ENCODE measurements at places on chromosomes 4 and X. TPM values are rescaled to one million over a fixed set of nuclear protein-coding genes. Genes with fewer than 3 reads are reported as not detected.

DNA sequence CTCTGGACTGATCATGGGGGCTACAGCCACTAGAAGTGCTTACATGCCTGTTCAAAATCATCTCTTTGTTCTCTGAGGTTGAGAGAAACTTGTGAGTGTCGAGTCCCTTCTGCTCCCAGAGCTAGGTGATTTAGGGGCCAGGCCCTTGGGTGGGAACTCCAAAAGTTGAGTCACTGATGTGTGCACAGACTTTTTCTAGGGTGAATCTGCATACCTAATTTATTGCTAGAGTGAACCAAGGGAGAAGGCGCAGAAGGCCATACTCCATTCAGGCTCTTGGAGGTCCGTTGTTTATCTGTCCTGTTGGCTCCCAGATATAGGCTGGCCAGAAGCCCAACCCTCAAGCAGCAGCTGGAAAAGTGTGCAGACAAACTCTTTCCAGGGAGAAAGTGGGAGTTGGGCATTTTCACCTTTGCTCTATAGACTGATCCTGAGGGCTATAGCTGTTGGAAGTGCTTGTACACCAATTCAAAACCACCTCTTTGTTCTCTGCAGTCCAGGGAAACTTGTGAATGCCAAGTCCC lies 80.8 kb upstream of the ARX start:
- no peaks in the 10 kb centered on the region for H3K36me3 ChIP-seq
- H3K27ac ChIP-seq = no peak overlapping the region
- H3K27me3 ChIP-seq = peaks cover 22% of the 10 kb centered on the region
- DNase-seq = no peak

- DNase-seq = no peak
- no peaks in the 10 kb centered on the region for H3K4me1 ChIP-seq
- no peak overlapping the region for H3K27ac ChIP-seq
- H3K27me3 ChIP-seq = no peaks in the 10 kb centered on the region
- no peaks in the 10 kb centered on the region for H3K36me3 ChIP-seq
Measured at GRCh38 chr4:150569998-150570535, 11.9 kb upstream of the MAB21L2 start.

DNA sequence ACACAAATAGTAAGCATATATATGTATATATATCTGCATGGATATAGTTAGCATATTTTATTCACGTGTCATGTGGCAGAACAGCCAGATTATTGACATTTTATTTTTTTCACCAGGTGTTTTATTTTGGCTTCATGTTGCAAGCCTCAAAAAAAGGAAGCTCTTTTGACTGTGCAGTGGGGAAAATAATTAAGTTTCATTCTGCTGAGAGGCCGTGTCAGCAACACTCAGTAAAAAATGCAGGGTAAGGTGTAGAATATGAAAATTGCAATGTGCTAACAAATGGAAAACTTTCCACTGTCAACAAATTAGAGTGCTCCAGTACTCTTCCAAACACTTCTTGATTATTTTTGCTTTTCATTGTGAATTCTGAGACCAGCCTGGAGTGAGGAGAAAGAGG lies 511.5 kb downstream of the GLUD2 start:
- no peak overlapping the region for H3K4me3 ChIP-seq
- H3K36me3 ChIP-seq = no peaks in the 10 kb centered on the region
- H3K4me1 ChIP-seq = no peaks in the 10 kb centered on the region
- DNase-seq = no peak
- H3K27ac ChIP-seq = no peak overlapping the region

GRCh38 chr4:110994781-110995180 lies 371.9 kb upstream of the PITX2 start:
- no peak for DNase-seq
- H3K4me3 ChIP-seq = no peak overlapping the region
- no peak overlapping the region for H3K27ac ChIP-seq
- H3K36me3 ChIP-seq = no peaks in the 10 kb centered on the region

- no peaks in the 10 kb centered on the region for H3K27me3 ChIP-seq
- DNase-seq = no peak
- H3K4me1 ChIP-seq = no peaks in the 10 kb centered on the region
- no peak overlapping the region for H3K4me3 ChIP-seq
Measured at GRCh38 chr4:176579226-176579625, 213.5 kb downstream of the VEGFC start.

GRCh38 chrX:133726642-133727041 lies 258.8 kb downstream of the GPC3 start:
- peaks cover 52% of the 10 kb centered on the region for H3K27me3 ChIP-seq
- H3K36me3 ChIP-seq = no peaks in the 10 kb centered on the region
- H3K4me1 ChIP-seq = no peaks in the 10 kb centered on the region
- no peak overlapping the region for H3K4me3 ChIP-seq

DNA sequence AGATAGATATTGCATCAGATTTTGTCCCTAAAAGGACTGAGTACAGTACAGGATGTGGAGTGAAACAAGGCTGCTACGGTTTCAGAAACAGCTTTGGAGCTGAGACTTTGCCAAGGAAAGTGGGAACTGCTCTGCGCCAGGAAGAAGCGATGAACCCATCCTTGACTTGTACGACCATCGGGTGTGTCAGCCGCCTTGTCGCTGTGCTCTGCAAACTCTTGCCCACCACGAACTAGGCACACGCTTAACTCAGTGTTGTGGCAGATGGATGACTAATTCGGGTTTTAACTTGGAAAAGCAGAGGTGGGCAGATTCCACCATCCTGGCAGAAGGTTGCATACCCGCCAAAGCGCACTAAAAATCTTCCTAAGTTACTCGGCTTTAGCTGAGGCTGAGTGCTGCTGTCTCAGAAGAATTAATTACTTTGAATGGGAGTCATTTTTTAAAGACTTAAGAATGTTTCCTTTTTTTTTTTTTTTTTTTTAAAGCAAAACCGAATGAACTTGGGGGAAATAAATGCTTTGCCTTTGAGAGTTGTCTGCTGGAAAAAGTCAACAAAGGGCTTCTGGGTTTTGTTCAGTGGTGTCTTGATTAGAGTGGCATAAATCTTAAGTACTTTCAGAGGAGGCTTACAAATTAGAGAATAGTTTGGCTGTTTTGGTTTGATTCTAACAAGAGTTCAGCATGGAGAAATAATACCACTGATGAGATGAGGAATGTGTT lies 69.5 kb downstream of the SHROOM2 start:
- H3K4me3 ChIP-seq = no peak overlapping the region
- H3K36me3 ChIP-seq = no peaks in the 10 kb centered on the region
- H3K27me3 ChIP-seq = no peaks in the 10 kb centered on the region
- no peak for DNase-seq

GRCh38 chrX:150564838-150565237 lies 3.6 kb upstream of the MTM1 start:
- H3K36me3 ChIP-seq = no peaks in the 10 kb centered on the region
- H3K27ac ChIP-seq = no peak overlapping the region
- H3K27me3 ChIP-seq = peaks cover 7% of the 10 kb centered on the region
- no peak overlapping the region for H3K4me3 ChIP-seq
- no peaks in the 10 kb centered on the region for H3K4me1 ChIP-seq

VCX3B gene
- not detected for total RNA-seq

HEPH gene
- 11.1 TPM for total RNA-seq

DNA sequence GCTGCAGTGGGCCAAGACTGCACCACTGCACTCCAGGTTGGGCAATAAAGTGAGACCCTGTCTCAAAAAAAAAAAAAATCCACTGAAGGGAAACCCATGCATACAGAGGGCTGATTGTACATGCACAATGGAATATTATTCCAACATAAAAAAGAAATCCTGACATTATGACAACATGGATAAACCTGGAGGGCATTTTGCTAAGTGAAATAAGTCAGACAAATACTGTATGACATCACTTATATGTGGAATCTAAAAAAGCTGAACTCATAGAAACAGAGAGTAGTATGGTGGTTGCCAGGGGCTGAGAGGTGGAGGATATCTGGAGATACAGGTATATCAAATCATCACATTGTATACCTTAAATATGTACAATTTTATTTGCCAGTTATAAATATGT lies 102.2 kb downstream of the PPEF1 start:
- H3K4me3 ChIP-seq = no peak overlapping the region
- no peak for DNase-seq
- no peaks in the 10 kb centered on the region for H3K36me3 ChIP-seq
- no peaks in the 10 kb centered on the region for H3K27me3 ChIP-seq
- H3K27ac ChIP-seq = no peak overlapping the region

- no peaks in the 10 kb centered on the region for H3K4me1 ChIP-seq
- no peak overlapping the region for H3K27ac ChIP-seq
- peaks cover 4% of the 10 kb centered on the region for H3K27me3 ChIP-seq
- H3K4me3 ChIP-seq = no peak overlapping the region
- no peak for DNase-seq
- H3K36me3 ChIP-seq = no peaks in the 10 kb centered on the region
Measured at GRCh38 chrX:18995221-18995620, 11.3 kb upstream of the PHKA2 start.

DNA sequence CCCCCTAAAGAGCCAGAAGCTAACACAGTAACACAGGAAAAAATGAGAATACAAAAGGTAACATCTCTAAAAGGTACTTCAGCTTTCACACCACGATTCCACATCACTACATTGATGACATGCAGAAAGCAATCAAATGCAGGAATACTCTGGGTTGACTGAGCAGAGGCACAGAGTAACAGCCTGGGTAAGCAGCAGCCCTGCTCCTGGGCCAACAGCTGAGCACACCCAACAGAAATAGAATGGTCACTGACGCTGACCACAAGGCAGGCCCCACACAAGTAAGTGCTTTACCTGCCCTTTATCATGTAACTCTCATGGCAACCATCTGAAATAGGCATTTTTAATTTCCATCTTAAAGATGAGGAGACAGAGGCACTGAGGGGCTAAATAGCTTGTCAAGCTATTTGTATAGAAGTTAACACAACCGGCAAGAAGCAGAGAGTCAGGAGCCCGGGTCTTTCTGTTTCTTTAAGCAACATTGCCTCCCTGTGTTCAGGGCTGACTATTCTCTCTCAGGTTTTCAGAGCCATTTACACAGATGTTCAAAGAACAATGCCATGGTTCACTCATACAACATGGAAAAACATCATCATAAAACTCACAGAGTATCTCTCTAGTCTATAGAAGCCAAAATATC lies 168.9 kb downstream of the ZNF674 start:
- no peak overlapping the region for H3K4me3 ChIP-seq
- H3K27me3 ChIP-seq = no peaks in the 10 kb centered on the region
- no peak overlapping the region for H3K27ac ChIP-seq
- H3K36me3 ChIP-seq = no peaks in the 10 kb centered on the region

DNA sequence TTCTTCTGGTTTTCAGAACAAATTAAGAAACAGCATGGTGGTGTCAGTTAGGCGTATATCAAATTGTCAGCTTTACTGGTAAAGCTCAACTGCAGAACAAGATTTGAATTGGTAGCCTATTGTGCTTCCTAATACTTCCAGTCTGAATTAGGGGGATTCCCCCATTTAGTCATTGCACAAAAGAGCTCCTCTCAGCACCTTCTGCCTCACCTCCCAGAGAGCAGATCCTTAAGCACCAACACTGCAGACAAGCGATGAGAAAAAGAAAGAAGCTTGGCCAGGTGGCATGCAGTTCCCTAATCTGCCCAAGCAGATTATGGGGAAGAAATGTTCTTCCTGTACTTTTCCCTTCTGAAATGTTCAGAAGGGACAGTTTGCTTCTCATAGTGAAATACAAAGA lies 9.2 kb downstream of the MAP9 start:
- H3K4me1 ChIP-seq = no peaks in the 10 kb centered on the region
- no peak overlapping the region for H3K27ac ChIP-seq
- H3K27me3 ChIP-seq = no peaks in the 10 kb centered on the region
- DNase-seq = no peak

GRCh38 chr4:1366371-1367229 lies 19.6 kb downstream of the UVSSA start:
- no peaks in the 10 kb centered on the region for H3K36me3 ChIP-seq
- no peaks in the 10 kb centered on the region for H3K4me1 ChIP-seq
- no peak overlapping the region for H3K27ac ChIP-seq
- H3K27me3 ChIP-seq = no peaks in the 10 kb centered on the region
- no peak for DNase-seq

PDLIM5 gene
- 158 TPM for total RNA-seq

DNA sequence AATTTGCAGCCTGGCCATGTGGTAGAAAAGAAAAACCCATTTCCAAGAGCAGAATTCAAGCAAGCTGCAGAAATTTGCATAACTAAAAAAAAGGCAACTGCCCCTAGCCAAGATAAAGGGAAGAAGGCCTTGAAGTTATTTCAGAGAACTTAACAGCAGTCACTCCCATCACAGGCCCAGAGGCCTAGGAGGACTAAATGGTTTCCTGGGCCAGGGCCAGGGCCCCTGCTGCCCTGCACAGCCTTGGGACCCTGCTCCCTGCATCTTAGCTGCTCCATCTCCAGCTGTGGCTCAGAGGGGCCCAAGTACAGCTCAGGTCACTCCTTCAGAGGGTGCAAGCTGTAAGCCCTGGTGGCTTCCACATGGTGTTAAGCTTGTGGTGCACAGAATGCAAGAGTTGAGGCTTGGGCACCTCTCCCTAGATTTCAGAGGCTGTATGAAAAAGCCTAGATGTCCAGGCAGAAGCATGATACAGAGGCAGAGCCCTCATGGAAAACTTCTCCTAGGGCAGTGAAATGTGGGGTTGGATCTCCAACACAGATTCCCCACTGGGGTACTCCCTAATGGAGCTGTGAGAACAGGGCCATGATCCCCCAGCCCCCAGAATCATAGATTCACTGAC lies 6.7 kb upstream of the MID2 start:
- no peaks in the 10 kb centered on the region for H3K36me3 ChIP-seq
- no peaks in the 10 kb centered on the region for H3K27me3 ChIP-seq
- H3K4me1 ChIP-seq = no peaks in the 10 kb centered on the region
- no peak for DNase-seq
- no peak overlapping the region for H3K27ac ChIP-seq

DNA sequence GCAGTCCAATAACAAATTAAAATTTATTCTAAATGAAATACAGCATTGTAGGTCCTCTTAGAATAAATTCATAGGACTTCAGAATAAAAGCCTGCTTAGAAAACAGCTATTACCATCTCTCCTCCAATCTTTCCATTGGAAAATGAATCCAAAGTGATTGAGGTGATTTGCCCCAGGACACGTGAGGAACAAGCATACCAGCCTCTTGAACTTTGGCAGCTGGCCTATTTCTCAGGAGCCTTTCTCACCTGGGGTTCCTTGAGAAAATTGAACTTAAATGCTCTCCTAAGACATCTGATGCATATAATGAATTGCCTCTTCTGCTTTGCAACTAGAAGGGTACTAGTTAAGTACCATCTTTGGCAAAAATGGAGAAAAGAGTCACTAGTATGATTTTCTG lies 13.5 kb downstream of the ARHGAP24 start:
- no peaks in the 10 kb centered on the region for H3K36me3 ChIP-seq
- no peak overlapping the region for H3K27ac ChIP-seq
- no peaks in the 10 kb centered on the region for H3K4me1 ChIP-seq
- H3K27me3 ChIP-seq = no peaks in the 10 kb centered on the region
- no peak overlapping the region for H3K4me3 ChIP-seq
- DNase-seq = no peak

GRCh38 chr4:108774809-108775530 lies 12.1 kb upstream of the ETNPPL start:
- no peak for DNase-seq
- no peaks in the 10 kb centered on the region for H3K36me3 ChIP-seq
- H3K4me3 ChIP-seq = no peak overlapping the region

- DNase-seq = no peak
- no peak overlapping the region for H3K27ac ChIP-seq
- no peak overlapping the region for H3K4me3 ChIP-seq
- no peaks in the 10 kb centered on the region for H3K27me3 ChIP-seq
Measured at GRCh38 chr4:62133977-62134376, 933.9 kb downstream of the ADGRL3 start.

Data from breast epithelium (tissue), 4 donors.